ENCODE measurements at places on chromosomes 6 and 20. TPM values are rescaled to one million over a fixed set of nuclear protein-coding genes. Genes with fewer than 3 reads are reported as not detected.

DNA sequence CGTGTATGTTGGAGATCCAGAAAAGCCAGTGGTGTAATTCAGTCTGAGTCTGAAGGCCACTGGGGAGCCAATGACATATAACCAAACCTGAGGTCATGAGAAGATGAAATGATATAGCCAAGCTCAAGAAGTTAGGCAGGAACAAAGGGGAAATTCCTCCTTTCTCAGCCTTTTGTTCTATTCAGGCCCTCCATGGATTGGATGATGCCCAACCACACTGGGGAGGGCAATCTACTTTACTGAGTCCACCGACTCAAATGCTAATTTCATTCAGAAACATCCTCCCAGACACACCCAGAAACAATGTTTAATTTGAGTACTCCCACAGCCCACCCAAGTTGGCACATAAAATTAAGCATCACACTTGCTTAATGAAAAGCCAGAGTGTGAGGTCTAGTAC, 183.6 kb downstream of the GJA1 start:
- DNase-seq = no peak

DNA sequence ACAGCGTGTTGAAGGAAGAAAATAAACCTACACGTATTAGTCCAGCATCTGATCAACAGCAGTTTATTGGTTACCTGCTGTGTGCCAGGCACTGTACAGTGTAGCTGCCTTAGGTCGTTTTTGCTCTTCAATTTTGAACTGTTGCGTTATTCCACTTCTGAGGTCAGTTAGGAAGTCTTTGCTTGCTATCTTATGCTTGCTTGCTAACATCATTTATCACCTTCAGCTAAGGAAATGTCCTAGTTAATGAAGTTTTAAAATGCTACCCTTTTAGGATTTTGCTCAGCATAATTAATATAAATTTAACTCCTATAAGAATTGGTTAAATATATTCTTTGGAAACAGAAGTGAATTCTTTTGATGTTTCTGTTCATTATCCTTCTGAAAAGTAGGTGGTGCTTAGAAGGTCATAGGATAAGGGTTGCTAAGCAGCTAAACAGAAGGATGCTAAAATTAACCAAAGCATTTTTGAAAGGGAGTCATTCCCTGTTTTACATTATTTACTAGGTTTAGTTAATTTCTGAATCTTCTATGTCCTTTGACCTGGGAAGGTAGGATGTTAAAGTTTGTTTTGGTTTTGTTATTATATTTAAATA, 3.4 kb downstream of the RREB1 start:
- DNase-seq = no peak

SUPT3H gene
- 12.9 TPM for total RNA-seq

DNA sequence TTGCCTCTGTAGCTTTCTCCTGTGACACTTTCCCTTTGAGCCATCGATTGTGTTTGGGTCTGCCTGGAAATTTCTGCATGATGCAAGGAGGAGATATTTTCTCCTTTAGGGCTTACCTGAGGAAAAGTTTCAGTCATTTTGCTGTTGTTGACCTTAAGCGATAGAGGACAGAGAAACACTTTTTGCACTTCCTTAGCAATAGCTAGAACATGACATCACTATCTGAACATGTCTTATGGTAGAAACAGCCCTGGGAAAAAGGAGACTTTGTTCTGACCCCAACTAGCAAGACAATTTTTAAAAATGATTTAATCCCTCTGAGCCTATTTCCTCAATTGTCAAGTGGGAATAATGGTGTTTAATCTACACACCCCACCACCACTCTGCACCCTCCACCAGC, 9.7 kb upstream of the FILIP1 start:
- DNase-seq = no peak

- no peak for DNase-seq
These were observed 14.4 kb downstream of the NQO2 start for GRCh38 chr6:3013901-3014674.

GRCh38 chr20:32772046-32772445, 9.9 kb downstream of the DNMT3B start:
- DNase-seq = no peak

DNA sequence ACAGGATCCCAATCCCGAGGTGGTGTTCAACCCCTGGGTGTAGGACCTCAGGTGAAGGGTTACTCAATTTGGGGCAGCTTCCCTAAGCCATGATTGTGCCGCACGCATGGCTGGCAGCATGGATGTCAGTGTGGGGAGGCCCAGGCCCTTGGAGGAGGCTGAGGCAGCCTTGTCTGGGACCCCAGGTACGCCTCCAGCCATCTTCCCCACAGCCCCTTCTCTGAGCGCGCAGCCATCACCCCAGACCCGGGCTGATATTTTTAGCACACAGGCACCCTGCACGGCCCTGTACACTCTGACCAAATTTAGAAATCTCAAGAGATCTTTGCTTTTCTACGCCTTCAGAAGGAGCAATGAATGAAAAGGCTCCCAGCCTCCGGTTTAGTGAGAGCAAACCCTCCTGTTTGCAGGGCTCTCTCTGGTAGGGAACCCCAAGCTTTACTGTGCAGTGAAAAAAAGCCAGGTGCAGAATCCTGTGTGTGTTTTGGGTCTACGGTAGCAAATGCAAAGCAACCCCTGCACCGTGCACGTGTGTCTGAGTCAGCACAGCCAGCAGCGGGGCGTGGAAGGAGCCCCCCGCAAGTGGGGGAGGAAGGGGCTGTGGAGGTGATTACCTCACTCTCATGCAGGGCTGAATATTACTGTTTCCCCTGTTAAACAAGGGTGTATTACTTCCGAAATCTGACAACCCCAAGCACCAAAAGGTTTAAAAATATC, 44.3 kb downstream of the CTCFL start:
- DNase-seq = no peak

SAMD3 gene
- not detected for total RNA-seq

DNA sequence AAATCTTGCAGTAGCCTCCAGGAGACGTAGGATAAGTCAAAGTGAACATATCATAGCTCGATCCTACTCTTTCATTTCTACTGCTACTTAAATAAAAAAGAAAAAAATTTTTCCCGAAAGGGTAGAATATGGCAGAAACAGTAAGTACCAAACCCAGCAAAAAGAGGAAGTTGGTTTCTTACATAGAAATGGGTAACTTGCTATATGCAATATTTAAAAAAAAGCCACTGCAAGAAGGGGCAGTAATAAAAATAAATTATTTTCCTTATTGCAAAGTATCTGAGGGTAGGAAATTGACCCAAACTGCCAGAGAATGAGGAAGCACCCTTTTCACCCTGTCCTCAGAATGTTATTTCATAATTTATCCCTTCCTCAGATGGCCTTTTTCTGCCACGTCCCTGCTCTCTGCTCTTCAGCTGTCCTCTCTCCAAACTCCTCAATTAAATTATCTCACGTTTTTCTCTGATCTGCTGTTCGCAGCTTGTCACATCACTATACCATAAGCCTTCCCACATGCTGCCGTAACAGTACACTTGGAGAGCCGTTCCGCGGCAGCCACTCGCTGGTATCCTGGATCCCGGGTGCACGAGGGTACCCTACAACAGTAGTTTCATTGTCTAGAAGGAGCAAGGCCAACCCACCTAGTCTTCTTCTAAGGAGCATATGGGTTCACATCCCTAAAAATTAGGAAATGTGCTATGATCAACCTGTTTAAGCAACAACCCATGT, 149.6 kb downstream of the BACH2 start:
- DNase-seq = no peak

DNA sequence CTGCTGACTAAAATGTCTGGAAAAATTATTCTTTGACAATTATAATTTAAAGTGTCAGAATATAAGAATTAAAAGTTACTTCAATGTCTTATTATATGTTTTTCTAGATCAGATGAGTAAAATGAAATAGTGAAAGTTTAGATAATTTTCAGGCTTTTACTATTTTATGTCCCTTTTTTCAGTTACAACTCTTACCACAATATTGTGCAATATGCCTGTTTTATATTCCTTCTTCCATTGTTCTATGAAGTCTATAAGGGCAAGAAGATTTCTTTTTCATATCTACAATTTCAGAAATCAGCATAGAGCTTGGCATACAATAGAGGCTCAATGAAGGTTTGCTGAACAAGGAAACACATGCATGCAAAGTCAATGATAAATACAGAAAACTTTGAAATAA, 401.2 kb upstream of the HTR1E start:
- DNase-seq = no peak

RBM24 gene
- 0.13 TPM for total RNA-seq

DNA sequence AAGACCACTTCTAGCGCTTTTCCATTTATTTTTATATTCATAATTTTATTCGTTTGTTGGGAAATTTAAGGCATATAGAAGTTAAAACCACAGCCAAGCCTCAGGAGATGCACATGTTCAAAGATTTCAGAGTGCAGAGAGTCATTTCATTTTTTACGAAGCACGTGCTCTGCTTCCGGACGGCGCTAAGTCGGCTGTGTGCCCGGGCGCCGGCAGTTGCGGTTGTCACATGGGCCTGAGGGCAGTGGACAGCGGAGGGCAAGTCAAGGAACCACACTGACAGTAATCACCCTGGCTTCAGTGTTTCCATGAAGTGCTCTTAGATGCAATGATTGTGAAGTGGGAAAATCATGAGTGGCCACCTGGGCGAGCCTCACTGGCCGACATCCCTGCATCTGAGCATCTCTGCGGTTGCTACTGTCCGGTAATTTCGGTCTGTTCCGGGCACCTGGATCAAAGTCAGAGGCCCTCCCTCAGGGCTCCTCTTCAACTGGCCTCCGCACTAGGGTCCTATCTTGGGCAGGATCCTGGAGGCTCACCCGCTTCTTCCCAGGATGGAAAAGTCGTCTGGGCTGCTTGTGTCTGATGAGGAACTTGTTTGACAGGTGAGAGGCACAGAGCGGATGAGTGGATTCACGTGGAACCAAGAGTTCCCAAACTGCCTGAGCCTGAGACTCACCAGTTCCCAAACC, 90.8 kb downstream of the DACT2 start:
- DNase-seq = no peak

PHACTR3 gene
- 32.0 TPM for total RNA-seq

GRCh38 chr6:40307712-40308111, 279.5 kb downstream of the LRFN2 start:
- DNase-seq = peak; percentile 44

WFDC5 gene
- total RNA-seq = 4.1 TPM

DNA sequence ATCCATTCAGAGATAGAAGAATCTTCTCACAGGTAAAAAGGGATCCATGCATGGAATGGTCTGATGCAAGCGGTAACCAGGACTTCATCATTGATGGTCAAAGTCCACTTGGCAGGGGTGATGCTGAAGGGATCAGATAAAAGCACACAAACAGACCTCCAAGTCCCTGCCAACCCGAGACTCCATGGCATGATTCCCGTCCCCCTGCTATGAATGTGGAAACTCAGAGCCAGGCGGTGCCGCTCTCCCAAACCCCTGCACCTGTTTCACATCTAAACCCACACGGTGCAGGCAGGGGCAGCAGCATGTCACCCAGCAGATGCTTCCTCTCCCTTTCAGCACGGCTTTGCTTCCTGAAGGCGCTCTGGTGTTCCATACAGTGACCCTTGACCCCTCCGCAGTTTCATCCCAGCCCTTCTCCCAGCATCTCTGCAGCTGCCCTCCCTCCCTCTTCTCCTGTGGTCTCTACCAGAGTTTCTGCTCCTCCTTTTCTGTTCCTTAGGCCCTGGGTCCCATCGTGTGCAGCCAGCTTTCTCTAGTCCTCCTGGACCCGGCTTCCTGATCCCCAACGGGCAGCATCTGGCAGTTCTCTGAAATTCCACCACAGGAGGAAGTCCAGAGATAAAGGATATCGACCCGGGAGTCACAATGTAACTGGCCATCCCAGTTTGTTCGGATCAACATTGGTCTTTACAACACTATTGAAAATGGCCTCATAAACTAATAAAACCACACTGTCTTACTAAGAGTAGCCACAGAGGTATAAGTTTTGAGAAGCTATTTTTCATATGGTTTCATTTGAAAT, 235.0 kb downstream of the TTLL2 start:
- DNase-seq = no peak

- peak; percentile 5 for DNase-seq
These were observed 50.9 kb upstream of the DACT2 start for GRCh38 chr6:168370310-168370991.

FBXO9 gene
- total RNA-seq = 31.2 TPM

GRCh38 chr6:46220352-46221221, 49.8 kb upstream of the ENPP5 start:
- DNase-seq = no peak

EBF4 gene
- total RNA-seq = 0.64 TPM

DEFB124 gene
- not detected for total RNA-seq

GRCh38 chr6:16130932-16131387, 2.1 kb downstream of the MYLIP start:
- peak; percentile 69 for DNase-seq

DNA sequence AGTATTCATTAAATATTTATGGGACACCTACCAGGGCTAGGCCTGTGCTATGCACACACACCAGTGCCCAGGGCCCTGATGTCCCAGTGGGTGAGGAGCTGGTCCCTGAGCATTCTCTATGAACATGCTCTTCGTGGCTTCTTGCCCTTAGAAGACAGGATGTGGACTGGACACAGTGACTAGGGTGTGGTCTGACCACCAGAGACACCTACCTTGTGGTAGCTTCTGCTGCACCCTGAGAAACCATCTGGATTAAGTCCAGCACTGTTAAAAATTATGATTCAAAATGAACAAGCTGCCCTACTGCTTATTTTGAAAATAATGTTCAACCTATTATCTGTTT, 112.9 kb upstream of the RPS6KA2 start:
- no peak for DNase-seq

MYLK4 gene
- total RNA-seq = 0.13 TPM

GRCh38 chr6:151498327-151498726, 4.5 kb downstream of the CCDC170 start:
- peak; percentile 55 for DNase-seq

DNA sequence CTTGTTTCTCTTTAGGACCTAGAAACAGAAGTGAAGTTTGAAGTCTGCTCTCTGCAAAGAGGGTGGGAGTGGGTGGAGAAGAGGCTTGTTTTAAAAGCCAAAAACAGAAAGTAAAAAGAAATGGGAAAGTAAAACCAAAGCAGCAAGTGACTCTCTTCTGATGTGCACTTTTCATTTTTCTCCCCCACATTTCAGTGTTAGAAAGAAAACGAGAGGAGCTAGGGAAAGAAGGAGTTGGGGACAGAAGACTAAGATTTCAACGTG, 1.3 kb downstream of the C6orf141 start:
- no peak for DNase-seq

DPPA5 gene
- total RNA-seq = not detected

DNA sequence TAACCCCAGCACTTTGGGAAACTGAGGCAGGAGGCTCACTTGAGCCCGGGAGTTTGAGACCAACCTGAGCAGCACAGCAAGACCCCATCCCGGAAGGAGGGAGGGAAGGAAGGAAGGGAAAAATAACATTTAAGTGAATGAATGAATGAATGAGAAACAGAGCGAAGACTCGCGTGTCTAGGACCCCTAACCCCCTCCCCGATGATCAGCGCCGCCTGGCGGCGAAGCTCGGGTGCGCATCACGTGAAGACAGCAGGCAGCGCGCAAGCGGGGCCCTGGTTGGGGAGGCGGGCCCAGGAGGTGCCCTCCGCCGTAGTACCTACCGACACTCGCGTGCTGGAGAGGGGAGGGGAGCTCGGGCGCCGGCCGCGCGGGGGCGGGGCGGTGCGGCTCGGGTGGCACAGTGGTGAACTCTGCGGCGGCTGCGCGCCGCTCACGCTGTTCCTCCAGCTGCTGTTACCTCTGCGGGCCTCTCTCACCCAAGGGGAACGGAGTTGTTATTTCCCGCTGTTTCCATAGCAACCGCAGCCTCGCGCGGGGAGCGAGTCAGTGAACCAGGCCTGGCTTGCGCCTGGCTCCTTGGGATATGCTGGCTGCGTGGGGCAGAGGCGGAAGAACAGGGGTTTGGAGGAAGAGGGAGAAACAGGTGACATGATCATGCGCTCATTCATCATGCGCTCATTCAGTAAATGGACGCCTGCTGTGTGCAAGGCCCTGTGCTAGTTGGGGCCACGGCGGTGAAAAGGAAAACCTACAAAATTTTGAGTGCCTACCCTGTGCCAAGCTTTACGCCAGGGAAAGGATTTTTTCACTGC, 2.0 kb upstream of the DCDC2 start:
- peak; percentile 48 for DNase-seq
